Activated T-cell treated with anti-CD3 and anti-CD28 coated beads, Interleukin-2, amount 50 U/mL, for 1 hour (primary cell): ENCODE measurements at places on chromosomes 3 and 15.

- DNase-seq, result no peak
These were observed 230.8 kb upstream of the GPR149 start for GRCh38 chr3:154660811-154661210.

- no peak for DNase-seq
These were observed 77.0 kb upstream of the HEG1 start for GRCh38 chr3:125132815-125133214.

DNA sequence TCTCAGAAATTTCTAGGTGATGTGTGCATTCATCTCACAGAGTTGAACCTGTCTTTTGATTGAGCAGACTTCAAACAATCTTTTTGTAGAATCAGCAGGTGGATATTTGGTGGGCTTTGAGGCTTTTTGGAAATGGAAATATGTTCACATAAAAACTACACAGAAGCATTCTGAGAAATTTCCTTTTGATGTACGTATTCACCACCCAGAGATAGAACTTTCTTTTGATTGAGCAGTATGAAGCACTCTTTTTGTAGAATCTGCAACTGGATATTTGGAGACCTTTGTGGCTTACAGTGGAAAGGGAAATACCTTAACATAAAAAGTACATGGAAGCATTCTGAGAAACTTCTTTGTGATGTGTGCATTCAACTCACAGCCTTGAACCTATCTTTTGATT is 3515.0 kb downstream of the GOLGA6L6 start:
- no peak for DNase-seq

GRCh38 chr3:176799675-176800074 is 397.6 kb downstream of the TBL1XR1 start:
- no peak for DNase-seq

GRCh38 chr3:52820736-52821135 is 9.7 kb downstream of the ITIH4 start:
- no peak for DNase-seq

- no peak for DNase-seq
These were observed 14.3 kb downstream of the GRM2 start for GRCh38 chr3:51721062-51721745.

DNA sequence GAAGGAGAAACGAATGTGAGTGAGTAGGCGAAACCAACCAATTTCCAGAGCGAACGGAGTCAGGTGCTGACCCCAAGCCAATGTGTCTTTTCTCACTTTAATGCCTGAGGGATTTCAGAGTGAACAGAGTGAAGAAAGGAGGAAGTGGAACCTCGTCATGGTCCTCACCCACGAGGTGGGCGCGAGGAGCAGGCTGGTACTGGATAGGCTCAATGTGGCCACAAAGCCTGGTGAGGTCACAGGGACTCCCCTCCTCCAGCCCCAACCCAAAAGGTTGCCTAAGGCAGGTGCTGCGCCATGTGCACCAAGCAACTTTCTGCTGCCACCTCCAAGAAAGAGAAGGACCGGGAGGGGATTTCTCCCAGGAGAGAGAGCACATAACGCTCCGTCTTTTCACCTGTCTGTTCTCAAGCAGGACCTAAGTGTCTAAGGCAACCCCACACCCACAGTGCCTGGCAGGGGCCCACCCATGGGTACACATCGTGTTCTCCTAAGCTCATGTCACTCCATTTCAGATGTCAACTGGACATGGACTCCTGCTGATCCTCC is 3.8 kb downstream of the NRROS start:
- DNase-seq, result peak; percentile 45

GRCh38 chr3:9041626-9042025 is 78.4 kb upstream of the RAD18 start:
- no peak for DNase-seq

- DNase-seq, result no peak
These were observed at the start of gene HYAL2 for GRCh38 chr3:50322386-50323091. Gene HYAL2 (minus strand): TSS chr3:50322745. CDS start chr3:50320489, 2,256 bp downstream.

- DNase-seq, result no peak
These were observed 57.7 kb downstream of the FEM1B start for GRCh38 chr15:68335251-68335650.

GRCh38 chr15:73474785-73475184 is 31.8 kb downstream of the REC114 start:
- DNase-seq, result no peak

- no peak for DNase-seq
These were observed 425.3 kb upstream of the MDFIC2 start for GRCh38 chr3:70737666-70738290.

DNA sequence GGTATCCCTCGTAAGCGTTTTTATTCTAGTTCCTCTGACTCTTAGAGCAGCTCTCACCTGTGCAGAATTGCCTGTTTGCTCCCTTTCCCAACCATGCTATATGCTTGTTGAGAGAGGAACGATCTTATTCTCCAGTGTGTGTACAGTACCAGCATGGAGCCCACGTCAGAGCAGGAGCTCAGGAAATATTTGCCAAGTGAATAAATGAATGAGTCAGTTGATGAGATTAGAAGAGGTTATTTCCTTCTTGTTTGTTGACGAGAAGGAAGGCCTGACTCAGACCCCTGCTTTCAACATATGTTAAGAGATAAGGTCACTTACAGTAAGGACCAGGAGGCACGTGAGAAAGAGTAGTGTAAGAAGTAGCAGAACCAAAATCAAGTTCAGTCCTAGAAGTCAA is 106.3 kb upstream of the ABHD17C start:
- DNase-seq, result no peak

DNA sequence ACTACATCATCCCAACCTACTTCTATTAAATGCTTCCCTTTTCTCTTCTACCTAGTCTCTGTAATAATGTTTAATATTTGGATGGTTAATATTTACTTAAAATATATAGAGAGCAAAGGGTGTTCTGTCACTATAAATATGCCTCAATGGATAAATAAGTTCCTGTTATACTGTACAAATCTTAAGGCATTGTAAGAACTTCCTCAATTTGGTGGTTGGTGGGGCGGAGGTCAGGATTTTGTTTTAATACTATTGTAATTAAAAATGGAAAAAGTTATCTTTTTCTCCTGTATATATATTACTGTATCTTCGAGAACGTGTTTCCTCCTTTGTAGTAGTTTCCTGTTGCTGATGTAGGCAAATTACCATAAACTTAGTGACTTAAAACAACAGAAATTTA is 41.5 kb downstream of the SPRED1 start:
- DNase-seq, result no peak

DNA sequence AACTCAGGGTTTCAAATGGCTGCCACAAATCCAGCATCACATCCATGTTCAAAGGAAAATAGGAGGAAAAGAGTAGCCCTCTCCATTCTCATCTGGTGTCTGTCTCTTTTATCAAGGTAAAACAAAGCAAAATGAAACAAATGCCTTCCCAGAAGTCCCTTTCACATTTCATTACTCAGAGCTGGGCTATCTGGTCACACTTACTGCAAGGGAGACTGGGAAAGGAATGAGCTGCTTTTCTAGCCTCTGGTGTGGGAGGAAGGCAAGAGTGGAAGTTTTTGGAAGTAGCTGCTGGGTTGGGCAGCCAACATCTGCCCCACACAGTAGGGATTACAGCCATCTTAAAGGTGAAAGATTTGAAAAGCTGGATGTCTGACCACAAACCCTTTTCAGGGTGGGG is 51.8 kb downstream of the KLF15 start:
- no peak for DNase-seq

DNA sequence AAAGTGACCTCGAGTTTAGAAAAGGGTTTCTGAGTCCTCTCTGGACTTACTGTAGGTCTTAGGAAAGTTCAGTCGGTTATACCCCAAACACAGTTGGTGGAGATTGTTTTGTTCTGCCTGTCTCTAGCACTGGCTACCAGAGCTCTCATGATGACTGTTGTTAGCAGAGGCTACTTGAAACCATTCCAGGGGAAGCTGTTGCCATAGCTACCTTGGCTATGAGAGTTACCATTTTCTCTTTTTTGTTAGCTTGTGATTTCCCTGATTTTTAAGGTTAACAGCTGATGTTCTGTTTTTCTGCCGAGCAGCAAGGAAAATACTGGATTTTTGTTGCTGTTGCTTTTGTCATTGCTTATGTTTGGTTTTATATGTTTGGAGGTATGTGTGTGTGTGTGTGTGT is 26.7 kb downstream of the ABHD2 start:
- no peak for DNase-seq

- DNase-seq, result no peak
These were observed 18.8 kb downstream of the ARHGEF3 start for GRCh38 chr3:56782906-56783305.

GRCh38 chr3:16834214-16834613 is 50.5 kb upstream of the PLCL2 start:
- DNase-seq, result no peak

GRCh38 chr15:91849749-91850161 is 3.8 kb upstream of the SLCO3A1 start:
- DNase-seq, result no peak

- no peak for DNase-seq
These were observed 4.6 kb downstream of the GLCE start for GRCh38 chr15:69164807-69165636.

GRCh38 chr3:167843481-167843880 is 108.0 kb downstream of the SERPINI1 start:
- no peak for DNase-seq

- DNase-seq, result no peak
These were observed 137.6 kb upstream of the HACD2 start for GRCh38 chr3:123722456-123722855.

GRCh38 chr3:172746475-172746874 is 4.1 kb upstream of the ECT2 start:
- DNase-seq, result no peak

GRCh38 chr3:52017586-52017985 is 21.9 kb upstream of the RPL29 start:
- no peak for DNase-seq

DNA sequence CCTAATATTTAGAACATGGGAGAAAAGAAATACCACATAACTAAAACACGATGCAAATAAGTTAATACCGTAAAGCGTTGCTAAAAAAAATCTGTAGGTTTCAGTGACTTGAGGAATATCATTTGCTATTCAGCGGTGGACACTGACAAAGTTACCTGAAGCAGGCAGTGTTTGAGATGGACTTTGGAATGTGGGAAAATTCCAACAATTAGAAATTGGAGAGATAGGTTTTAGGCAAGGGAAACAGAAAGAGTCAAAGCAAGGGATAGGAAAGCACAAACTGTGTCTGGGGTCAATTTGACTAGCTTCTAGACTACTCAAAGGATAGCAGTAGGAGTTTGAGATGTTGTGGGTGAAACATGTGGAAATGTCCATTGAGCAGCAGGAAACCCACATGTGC is 173.0 kb downstream of the TIGIT start:
- DNase-seq, result no peak

GRCh38 chr3:83003917-83004316 is 1242.5 kb upstream of the GBE1 start:
- no peak for DNase-seq

GRCh38 chr3:4314688-4315087 is 11.5 kb downstream of the SETMAR start:
- DNase-seq, result no peak

DNA sequence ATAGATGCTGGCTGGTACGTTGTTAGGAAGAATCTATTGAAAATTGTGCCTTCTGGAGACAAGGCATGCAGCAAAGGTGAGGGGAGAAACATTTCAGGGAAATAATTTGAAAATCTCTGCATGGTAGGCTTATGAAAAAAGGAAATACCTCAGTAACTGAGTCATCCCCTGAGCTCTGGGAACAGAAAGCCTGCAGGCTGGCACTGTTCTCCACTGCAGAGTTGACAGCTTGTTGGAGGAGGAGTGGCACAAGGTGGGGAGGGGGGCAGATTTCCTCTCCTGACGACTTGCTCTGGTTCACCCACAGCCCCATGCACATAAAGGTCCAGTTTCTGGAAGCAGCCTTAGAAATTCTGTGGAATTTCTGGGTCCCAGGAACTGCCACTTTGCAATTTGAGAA is 179.4 kb downstream of the ABHD5 start:
- DNase-seq, result no peak

GRCh38 chr3:195227871-195228270 is 43.1 kb downstream of the XXYLT1 start:
- no peak for DNase-seq

GRCh38 chr15:90203922-90204321 is 2.8 kb downstream of the SEMA4B start:
- DNase-seq, result no peak

DNA sequence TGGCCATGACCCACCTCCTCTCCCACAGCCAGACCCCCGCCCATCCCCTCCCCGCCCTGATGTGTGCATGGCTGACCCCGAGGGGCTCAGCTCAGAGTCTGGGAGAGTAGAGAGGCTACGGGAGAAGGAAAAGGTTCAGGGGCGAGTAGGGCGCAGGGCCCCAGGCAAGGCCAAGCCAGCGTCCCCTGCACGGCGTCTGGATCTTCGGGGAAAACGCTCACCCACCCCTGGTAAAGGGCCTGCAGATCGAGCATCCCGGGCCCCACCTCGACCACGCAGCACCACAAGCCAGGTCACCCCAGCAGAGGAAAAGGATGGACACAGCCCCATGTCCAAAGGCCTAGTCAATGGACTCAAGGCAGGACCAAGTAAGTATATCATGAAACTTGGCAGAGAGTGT is 11.7 kb downstream of the MAP1A start:
- no peak for DNase-seq

DNA sequence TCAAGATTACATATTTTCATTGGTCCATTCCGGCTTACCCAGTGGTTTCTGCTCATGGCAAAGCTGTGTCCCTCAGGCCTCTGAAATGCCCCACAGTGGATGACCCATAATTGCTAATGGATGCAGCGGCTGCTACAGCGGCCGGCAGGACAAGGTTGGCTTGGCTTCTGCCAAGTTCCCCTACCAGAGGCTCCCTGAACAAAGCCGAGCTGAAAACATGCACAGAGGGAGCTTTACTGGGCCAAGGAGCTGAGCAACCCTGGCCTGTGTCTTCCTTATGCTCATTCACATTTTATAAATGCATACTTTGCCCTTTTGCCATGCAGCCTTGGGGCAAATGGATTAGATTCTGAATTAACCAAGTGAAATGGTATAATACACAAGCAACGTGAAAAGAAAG is 150.5 kb downstream of the NTRK3 start:
- DNase-seq, result no peak

- no peak for DNase-seq
These were observed 288.6 kb downstream of the NTRK3 start for GRCh38 chr15:87967951-87968350.

- no peak for DNase-seq
These were observed 234.6 kb downstream of the THRB start for GRCh38 chr3:24259901-24260512.

DNA sequence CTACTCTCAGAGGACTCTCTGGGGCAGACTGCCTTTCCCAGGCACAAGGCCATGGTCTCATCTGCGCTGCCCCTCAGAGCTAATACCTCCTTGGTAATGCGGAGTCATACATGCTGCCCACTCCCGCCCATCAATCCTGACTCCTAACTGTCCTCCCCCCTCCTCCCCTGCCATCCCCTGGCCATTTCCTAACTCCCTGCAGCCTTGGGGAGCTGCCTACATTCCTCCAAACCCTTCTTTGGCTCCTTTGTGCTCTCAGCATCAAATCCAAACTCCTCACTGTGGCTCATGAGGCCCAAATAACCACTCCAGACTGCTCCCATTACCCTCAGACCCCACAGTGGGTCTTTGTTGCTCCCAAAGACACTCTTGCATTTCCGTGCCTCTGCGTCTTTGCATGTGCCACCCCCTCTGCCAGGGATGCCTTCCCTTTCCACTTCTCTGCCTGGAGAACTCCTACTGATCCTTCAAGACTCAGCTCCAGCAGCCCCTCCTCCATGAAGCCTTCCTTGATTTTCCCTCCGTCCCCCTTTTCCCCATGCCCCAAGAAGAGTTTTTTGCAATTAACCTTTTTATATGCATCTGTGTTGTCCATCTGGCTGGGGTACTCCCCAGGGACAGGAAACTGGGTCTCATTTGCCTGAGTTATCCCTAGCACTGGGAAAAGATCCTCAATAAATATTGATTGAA is 5.5 kb upstream of the ATP2B2 start:
- DNase-seq, result no peak
